ENCODE measurements at places on chromosomes 2 and 18.

GRCh38 chr2:43302961-43303494 lies 76.6 kb upstream of the ZFP36L2 start:
- DNase-seq, result no peak

DNA sequence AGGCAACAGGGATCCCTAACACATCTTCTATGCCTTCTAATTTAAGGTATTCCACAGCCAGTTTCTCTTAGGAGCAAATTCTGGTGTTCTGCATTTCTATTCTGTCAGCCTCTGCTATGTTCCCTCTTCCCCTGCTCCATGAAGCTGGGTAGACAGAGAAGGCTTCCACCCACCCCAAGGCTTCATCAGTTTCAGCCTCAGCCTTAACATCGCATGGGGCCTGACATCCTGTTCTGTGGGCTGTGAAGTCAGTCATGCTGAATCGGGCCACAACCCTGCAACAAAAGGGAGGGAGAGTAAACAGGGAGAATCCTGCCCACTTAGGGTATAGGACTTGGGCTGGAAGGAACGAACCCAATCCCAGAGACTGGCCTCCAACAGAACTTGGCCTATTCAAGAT lies 70.6 kb upstream of the PPM1B start:
- DNase-seq, result no peak

GRCh38 chr18:47883771-47884413 lies 46.6 kb downstream of the SMAD2 start:
- DNase-seq, result no peak

GRCh38 chr18:26088487-26088886 lies 1.9 kb downstream of the SS18 start:
- no peak for DNase-seq

DNA sequence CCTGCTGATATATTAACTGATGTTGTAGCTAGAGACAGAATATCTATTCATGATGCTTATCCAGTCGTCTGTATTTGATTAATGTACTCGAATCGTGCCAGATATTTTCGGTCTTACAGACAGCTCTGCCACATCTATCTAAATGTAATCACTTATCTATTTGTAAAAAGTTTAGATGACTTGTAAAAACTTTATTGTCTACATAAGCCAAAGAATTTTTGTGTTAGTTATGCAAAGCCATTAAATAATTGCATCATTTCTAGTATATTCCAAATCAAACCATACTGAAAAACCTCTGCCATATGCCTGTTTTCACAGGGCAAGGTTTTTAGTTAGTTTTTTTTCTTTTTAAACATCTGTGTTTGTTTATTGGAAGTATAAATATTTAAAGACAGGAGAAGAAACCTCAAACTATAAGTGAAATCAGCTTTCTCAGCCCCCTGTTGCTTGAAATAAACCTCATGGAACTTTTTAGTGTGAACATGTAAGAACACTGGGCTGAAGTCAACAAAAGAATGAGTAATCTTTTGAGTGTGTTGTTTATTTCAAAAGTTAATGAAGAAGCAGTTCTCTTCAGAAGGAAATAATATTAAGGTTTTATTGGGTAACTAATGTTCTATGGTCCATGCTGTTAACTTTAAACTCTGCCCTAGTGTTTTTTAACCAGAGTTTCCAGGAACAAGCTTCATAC lies 657.6 kb upstream of the SYT4 start:
- DNase-seq, result no peak

DNA sequence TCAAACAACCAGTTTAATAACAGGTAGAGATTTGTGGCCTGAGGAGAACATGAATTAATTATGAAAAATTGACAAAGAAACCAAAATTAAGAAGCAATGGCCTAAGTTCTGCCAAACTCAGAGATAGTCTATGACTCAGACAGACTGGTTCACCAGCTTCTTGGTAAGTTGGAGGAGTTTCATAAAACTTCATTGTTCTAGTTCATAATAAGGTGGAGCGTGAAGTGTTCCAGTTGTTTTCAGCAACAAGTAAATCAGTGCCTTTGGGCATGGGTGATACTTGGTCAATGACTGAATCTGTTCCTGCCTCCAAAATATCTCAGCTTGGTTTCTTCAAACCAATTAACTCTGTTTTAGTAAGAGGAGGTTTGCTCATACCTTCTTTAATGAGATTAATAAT lies 40.0 kb downstream of the SLC40A1 start:
- no peak for DNase-seq

GRCh38 chr2:168174756-168175155 lies 72.6 kb downstream of the STK39 start:
- no peak for DNase-seq

GRCh38 chr2:98818164-98818563 lies 87.2 kb upstream of the MGAT4A start:
- no peak for DNase-seq

Data from stimulated activated CD4-positive, alpha-beta T cell treated with anti-CD3 and anti-CD28 coated beads, Interleukin-12 subunit alpha, Interleukin-12 subunit beta, amount 100 ng/mL, for 24 hours (primary cell).